GM04504 (cell line): ENCODE measurements at places on chromosomes 1 and 21.

DNA sequence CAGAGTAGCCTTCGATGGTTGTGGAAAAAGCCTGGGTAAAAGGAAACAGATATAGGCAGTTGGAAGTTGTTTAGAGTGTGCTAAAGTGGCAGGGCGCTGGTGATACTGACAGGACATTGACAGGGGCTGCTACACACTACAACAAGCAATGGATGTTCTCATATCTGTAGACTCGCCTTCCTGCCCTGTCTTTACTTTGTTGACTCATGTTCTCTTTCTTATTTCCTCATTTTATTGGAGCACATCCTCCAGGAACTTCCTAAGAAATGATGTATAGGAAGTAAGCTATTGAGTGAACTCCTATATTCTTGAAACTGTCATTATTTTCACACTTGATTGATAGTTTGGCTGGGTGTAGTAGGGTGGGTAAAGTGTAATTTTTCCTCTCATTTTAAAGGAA lies 51.0 kb downstream of the C4BPA start:
- DNase-seq = no peak

- no peak for DNase-seq
These were observed 203.2 kb upstream of the LYPLAL1 start for GRCh38 chr1:218970397-218970990.

- DNase-seq = no peak
These were observed 8.9 kb upstream of the ITLN2 start for GRCh38 chr1:160963521-160963920.

DNA sequence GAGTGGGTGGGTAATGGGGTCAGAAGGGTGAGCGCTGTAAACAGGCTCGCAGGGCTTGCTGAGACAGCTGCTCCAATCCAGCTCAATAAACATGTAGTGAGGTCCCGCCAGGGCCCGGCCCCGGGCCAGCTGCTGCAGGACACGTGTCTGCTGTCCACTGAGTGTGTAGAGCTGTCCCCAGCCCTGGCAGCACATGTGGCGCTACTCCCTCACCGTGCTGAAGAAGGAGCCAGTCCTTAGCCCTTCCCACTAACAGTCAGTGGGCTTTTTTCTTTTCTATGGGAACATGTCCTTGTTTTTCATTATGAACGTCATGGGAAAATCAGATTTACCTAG lies 78.9 kb upstream of the C1orf174 start:
- no peak for DNase-seq

- DNase-seq = no peak
These were observed 4.7 kb downstream of the MYSM1 start for GRCh38 chr1:58695206-58695605.

DNA sequence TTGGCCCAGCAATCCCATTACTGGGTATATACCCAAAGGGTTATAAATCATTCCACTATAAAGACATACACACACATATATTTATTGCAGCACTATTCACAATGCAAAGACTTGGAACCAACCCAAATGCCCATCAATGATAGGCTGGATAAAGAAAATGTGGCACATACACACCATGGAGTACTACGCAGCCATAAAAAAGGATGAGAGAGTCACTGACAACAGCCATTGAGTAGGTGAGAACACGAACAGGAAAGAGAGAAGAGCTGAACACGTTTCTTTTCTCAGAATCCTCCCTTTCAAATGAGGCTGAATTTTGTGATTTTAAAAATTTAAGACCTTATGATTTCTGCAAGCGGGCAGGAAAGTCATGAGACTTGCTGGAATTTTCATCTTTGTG lies 10.1 kb upstream of the RABGAP1L start:
- DNase-seq = no peak

DNA sequence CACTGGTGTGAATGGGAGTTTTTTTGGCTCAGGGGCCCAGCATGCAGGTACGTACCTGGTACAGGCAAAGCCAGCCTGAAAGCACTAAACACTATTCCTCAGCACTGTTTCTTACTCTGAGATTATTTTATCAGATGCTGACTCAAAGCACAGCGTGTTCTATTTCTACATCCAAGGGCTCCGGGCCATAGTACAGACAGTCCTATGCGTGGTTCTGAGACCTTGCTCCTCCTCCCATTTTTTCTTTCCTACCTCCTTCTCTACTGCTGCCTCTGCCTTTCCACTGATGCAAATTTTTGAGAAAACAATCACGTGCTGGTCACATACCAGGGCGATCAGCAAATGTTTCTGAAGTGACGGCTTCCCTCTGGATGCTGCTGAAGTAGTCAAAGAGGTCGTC lies 36.3 kb downstream of the PDPN start:
- no peak for DNase-seq

DNA sequence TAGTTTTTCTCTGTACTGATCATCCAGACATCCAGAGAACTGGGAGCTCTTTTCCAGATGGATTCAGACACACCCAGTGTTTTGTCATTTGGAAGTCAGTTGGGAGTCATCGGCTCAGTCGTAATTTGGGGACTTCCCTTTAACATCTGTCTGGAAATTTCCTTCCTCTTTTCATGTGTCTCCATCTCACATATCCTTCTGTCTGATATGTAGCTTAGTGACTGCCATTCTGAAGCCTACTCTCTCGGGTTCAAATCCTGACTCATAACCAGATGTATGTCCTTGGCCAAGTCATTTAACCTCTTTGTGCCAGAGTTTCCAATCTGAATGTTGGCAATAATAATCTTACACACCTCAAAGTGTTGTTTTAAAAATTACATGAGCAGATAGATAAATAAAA lies 3.0 kb downstream of the MORC3 start:
- no peak for DNase-seq

DNA sequence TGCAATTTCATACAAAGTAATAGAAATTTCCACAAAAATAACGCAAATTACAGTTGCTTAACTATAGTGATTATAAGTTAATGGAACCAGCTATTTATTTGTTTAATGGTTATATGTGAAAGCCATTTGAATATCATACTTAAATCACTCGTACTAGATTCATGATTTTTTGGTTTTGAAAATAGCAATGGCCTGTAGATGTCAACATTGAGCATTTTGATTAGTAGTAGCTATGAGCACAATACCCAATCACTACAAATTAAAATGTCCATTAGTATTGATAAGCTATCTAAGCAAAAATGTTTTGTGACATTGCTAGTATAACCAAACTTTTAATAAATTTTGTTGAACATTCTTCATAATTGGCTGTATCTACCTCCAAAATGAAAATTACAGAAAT lies 10.0 kb downstream of the COL24A1 start:
- no peak for DNase-seq

DNA sequence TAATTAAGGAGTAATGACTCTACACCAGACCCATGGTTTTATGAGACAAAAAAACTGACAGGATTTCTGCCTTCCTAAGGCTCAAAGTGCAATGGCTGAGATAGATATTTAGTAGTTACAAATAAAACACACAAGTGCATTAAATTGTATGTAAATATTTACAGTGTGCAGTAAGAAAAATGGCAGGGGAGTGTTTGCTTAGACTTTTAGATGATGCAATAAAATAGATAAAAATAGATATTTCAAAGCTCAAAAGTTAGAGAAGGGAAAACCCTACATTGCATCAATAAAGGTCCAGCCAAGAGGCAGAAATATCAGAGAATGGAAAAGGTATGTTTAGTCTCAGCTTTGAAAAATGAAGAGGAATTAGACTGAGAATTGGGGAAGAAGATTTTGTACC lies 226.3 kb upstream of the FGGY start:
- DNase-seq = no peak

DNA sequence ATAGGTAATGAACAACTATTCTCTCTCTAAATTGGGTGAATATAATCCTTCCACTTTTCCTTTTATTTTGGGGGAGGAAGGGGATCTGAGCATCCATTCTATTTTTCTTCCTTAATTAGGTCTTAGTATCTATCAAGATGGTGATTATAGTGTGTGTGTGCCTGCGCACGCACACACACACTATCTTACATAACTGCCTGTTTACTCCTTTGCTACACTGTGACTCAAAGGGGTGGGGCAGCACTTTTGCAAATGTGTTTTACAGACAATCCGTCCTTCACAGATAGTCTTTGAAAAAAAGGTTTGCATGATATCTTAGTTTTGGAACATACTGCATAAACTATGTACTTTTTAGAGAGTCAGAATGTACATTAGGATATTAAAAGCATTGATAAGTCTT lies 191.5 kb downstream of the SDCCAG8 start:
- peak; percentile 52 for DNase-seq
